ENCODE measurements at places on chromosomes 5 and 9.

DNA sequence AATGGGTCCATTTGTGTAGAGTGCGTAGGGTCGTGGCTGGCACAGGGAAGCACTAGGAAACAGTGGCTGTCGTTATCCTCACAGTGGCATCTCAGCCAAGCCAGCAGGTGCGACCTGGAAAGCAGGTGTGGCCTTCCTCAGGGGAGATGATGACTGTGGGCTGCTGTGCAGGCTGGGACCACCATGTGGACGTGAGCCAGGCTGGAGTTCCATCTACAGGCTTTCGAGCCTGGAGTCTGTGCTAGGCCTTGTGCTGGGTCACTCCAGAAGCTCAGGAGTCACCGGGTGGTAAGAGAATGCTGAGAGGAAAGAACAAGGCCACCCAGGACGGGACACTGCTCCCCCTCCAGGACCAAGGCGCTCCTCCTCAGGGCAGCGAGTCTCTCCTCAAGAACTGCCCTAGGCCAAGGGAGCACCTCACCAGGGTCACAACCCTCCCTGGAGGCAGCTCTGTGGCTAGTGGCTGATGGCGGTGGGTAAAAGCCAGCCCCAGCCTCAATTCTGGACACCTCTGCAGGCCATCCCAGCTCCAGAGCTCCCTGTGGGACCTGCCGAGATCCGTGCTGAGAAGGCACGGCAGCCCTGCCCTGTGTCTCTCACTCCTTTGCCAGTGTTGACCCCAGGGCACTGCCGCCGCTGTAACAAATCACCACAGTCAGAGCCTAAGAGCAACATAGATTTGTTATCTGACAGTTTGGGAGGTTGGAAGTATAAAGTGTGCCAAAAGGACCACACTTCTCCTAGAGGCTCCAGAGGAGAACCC lies 36.0 kb downstream of the WHRN start:
- DNase-seq = no peak

GRCh38 chr9:116287721-116288120 lies 134.1 kb downstream of the PAPPA start:
- DNase-seq = no peak

GRCh38 chr9:86308687-86309086 lies 26.3 kb upstream of the ISCA1 start:
- DNase-seq = no peak

DNA sequence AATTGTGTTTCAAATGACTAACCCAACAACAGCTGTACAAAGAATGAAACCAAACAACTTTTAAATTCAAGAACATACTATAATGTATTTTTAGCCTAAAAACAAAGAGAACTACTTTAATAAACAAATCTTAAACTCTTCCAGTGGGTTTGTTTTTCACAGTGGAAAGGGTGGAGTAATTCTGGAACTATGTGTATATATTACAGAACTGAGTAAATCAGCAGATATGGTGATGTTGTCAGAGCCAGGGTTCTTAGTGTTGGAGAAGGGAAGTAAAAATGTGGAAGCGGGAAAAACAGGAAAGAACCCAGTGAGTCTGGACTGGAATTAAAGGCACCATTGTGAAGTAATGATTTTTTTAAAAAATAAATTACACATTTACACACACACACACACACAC lies 144.9 kb downstream of the CDK5RAP2 start:
- no peak for DNase-seq

GRCh38 chr5:124053340-124053739 lies 541.4 kb downstream of the CSNK1G3 start:
- no peak for DNase-seq

GRCh38 chr5:129405222-129405621 lies 54.9 kb upstream of the ADAMTS19 start:
- no peak for DNase-seq

DNA sequence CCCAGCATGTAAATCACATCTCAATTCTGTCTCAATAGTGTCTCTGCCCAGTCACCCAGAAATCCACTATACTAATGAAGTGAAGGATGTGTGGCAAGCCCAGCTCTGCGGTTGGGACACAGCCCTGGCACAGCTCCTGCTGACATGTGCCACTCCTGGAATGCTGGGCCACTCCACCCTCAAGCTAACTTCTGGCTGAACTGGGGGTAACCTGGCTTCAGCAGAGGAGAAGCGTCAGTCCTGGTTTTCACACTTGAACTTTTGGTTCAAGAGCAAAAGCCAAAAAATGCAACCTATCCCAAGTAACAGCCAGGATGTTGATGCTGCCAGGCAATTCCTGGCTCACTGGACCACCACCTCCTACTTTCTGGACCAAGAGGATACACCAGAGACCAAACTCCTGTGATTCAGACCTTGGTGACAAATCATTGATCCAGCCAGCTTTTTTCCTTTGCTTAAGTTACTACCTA lies 86.4 kb downstream of the ARRDC3 start:
- DNase-seq = no peak

- no peak for DNase-seq
Observed at GRCh38 chr5:37806016-37806415, 33.8 kb downstream of the GDNF start.

All from stimulated activated CD8-positive, alpha-beta memory T cell treated with anti-CD3 and anti-CD28 coated beads, Interleukin-7, amount 100 ng/mL, for 1 hour (primary cell).